EH (cell line): ENCODE measurements at places on chromosomes 6 and 20.

DNA sequence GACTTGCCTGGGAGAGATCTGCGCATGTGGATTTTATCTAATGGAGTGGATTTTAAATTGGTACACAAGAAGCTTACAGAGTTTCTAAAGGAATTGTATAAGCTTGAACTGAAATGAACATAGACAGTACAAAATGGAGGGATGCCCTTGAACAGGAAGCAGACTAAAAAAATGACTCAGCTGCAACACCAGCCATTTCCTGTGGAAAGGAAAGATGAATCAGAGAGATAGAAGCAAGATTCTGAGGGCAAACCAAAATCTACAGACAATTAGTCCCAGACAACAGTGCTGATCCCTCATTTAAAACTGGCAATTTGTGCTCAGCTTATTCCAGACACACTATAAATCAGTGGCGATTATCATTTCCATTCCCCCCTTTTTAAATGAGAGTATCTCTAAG lies 114.6 kb upstream of the TCF21 start:
- DNase-seq = peak; percentile 77

- DNase-seq = no peak
These were observed 195.3 kb downstream of the GJA1 start for GRCh38 chr6:121630716-121631115.

DNA sequence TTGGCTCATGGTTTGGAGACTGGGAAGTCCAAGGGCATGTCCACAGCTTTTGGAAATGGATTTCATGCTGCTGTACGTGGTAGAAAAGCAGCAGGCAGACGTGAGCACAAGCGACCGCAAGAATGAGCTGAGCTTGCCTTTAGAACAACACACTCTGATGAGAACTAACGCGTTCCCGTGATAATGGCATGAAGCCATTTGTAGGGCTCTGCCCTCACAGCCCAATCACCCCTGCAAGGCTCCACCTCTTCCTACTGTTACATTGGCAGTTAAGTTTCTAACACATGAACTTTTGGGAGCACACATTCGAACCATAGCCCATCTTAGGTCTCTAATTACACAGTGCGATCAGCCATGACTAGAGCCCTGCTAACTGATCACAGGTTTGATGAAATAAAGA lies 107.5 kb upstream of the TMEM170B start:
- peak; percentile 74 for DNase-seq

DNA sequence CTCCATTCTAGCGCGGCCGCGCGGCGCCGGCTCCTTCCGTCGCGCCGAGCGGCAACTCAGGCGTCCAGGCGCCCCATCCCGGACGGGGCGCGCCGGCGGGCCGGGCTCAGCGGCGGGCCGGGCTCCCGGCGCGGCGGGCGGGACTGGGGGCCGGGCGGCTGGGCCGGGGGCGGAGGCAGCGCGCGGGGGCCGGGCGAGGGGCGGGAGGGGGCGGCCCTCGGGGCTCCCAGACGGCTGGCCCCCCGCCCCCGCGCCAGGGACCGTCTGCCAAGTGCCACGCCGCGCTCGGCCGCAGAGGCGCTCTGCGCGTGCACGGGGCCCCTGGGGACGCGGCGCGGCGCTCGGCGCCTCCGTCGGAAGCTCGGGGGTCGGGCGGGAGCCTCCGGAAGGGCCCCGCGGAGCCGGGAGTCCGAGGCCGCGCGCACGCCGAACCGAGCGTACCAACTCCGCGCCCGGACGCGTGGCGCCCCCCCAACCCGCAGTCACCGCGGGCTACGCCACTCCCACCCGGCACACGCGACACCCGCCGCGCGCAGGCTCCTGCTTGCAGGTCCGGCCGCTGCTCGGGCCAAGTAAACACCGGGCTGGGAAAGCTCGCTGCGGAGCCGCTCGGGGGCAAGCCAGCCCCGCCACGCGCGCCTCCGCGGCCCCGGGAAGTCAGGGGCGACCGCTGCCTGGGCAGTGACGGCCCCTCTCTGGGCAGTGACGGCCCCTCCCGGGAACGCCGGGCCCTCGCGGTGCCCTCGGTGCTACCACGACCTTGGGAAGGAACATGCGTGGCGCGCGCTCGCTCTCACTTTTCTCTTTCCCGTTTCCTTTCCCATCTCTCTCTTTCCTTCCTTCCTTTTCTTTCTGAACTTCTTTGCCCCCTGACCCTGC lies at the start of gene PREX1:
Gene PREX1, minus strand, starts transcription at position 145 of the 879 bp plus-strand sequence. Its CDS starts 139 bp downstream, at position 6.
- peak; percentile 65 for DNase-seq

DNA sequence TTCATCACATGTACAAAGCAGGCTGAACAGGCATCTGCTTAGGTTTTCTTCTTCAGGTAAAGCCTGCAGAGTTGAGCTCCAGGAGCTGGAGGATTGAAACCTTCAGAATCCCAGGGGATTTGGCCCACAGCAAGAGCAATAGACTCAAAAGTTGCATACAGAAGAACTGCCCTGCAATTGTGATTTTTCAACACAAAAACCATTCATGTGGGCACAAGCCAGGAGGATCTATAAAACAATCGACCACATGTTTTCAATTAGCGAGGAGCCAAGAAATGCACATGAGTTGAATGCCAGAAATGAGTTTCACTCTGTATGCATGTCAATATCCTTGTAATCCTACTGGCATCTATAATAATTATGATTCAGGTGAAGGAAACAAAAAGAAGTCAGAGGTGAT lies 576.4 kb downstream of the HDGFL1 start:
- peak; percentile 49 for DNase-seq

DNA sequence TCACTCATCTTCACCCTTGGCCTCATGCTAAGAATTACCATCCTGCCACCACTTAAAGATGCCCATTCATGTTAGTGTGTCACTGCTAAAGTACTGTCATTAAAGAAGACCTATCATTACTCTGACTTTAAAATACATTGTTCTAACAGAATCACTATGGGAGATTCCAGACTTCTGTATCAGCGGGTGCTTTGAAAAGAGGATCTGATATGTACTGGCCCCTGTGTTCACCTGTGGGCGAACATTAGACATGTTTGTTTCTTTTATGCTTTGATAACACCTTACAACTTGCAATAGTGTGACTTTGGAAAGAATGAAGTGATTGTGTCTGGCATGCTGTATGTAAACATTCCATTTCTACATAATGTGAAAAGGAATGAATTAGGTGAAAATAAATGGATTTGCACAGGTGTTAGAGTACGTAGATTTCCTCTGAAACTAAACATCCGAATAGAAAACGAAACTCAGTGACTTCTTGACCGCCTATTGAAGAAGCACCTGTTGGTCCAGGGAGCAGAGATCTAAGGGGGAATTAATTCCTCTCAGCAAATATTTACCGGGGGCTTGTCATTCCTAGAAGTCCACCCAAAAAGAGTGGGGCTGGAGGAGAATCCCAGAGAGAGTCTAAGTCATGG lies 132.3 kb downstream of the CARMIL1 start:
- DNase-seq = no peak

- peak; percentile 36 for DNase-seq
These were observed 161.4 kb upstream of the KCNG1 start for GRCh38 chr20:51184289-51184688.

- no peak for DNase-seq
These were observed 266.3 kb downstream of the EPM2A start for GRCh38 chr6:145469021-145469420.

DNA sequence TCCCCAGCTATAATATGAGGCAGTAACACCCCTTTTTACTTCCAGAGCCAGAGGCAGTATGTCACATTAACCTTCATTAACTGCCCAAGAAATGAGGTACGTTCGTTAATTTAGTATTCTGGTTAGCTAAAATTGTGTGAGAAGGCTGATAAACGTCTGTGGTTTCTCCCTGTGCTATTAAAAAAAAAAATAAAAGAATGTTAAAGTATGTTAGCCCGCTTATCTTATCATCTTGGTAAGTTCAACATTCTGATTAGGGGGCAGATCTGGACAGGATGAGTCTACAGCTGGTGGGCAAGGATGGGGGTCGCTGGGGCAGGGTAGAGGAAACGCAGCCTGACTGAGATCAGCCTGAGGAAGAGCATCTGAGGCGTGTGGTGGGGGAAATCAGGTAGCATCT lies 154.0 kb downstream of the PRL start:
- DNase-seq = no peak

GRCh38 chr6:14765721-14766390 lies 480.0 kb upstream of the JARID2 start:
- DNase-seq = no peak

DNA sequence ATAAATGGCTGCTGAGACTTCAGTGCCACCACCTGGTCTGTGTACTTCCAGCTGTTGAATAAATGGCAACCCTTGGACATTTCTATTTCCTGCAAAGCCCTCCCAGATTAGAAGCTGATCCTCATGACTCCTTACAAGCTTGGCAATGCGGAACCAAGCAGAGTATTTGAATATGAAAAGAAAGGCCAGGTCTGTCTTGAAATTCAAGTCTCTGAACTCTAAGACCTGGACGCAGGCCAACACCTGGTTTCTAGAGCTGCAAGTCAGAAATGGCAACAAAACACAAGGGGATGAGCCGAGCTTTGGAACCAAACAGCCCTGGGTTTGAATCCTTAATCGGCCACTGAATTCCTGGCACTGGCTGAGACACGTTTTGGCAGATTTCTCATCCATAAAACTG lies 353.4 kb downstream of the PTPRT start:
- no peak for DNase-seq

DNA sequence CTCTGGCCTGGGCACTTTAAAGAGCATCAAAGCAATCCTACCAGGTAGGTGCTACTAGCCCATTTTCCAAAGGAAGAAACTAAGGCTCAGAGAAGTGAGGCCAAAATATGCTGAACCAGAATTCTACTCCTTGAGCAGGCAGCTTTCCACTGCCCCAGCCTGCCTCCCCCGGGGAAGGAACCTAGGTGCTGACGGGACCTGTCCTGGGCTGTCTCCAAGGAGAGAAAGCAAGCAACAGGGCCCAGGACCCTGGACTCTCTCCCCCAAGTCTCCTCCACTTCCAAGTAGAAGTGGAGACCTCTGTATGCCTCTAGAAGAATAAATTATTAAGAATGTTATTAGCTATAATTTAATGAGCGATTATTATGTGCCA lies 159.5 kb downstream of the MRPL14 start:
- no peak for DNase-seq

GRCh38 chr6:40543146-40543545 lies 44.0 kb downstream of the LRFN2 start:
- DNase-seq = no peak

DNA sequence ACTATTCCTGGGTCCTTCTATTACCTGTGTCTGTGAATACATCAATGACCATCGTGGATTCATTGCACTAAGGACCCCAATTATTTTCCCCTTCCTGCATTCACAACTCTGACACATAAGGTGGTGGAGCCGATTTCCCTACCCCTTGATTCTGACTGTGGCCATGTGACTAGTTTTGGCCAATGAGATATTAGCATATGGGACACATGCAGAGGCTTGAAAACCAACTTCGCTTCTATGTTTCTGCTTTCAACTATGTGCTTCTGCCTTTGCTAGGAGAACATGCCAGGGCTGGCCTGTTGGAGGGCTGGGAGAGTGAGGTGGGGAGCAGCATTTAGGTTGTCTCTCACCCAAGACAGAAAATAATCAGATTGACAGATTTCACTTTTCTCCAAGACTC lies 483.1 kb upstream of the JAG1 start:
- DNase-seq = no peak

GRCh38 chr6:126175251-126175650 lies 164.7 kb upstream of the CENPW start:
- peak; percentile 11 for DNase-seq

DNA sequence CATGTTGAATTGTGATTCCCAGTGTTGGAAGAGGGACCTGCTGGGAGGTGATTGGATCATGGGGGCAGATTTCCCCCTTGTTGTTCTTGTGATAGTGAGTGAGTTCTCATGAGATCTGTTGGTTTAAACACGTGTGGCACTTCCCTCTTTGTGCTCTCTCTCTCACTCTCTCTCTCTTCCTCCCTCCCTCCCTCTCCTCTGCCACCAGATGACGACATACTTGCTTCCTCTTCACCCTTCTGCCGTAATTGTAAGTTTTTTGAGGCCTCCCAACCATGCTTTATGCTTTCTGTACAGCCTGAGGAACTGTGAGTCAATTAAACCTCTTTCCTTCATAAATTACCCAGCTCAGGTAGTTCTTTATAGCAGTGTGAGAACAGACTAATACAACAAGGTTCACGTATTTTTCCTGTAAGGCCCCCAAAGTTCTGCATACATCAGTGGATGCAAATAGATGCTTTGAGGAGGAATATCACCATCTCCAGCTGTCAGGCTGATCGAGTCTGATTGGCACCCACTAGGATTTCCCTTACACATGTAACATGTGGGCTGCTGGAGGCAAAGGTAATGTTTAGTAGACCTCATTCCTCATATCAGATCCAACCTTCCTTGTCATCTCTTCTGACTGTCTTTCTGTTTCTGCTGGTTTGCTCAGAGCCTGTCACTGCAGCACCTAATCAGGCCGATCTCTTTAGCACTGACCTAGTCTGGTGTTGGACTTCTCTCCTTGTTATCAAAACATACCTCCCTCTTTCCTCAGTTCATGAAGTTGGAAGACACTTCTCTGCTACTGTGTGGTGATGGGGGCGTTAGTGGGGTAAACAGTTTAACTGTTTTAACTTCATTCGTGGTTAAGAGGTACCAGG lies 54.3 kb upstream of the BACH2 start:
- DNase-seq = peak; percentile 2

GRCh38 chr6:97669191-97670031 lies 386.4 kb upstream of the MMS22L start:
- DNase-seq = no peak

GRCh38 chr6:144104488-144104887 lies 9.1 kb upstream of the SF3B5 start:
- no peak for DNase-seq

DNA sequence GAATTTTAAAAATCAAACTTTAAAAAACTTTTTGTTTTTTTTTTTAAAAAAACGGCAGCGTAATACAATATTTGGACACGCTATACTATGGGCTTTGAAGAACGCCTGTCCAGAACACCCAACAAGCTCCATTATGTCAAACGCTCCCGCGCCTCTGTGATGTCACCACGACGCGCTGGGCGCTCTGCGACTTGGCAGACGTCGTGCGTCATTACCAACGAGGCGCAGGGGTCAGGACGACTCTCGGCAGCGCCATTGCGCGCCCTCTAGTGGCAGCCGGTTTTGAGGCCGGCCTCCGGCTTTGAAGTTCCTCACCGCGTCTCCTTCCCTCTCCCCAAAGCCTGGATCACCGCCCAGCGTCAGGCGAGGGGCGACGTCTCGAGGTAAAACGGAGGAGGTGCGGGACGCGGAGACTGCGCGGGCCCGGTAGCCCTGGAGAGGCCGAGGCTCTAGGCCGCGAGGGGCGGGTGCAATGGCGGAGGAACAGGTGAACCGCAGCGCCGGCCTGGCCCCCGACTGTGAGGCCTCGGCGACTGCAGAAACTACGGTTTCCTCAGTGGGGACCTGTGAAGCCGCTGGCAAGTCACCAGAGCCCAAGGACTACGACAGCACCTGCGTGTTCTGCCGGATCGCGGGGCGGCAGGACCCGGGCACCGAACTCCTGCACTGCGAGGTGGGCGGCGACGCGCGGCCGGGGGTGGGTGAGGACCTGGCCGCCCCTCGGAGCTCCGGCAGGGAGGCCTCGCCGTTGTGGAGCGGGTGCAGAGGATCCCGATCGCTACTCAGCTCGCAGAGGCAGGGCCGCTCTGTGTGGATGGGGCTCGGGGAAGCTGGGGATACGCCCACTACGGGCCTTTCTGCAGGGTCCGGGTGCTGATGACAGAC lies at the start of gene HINT3:
Gene HINT3, plus strand, starts transcription at position 265 of the 885 bp plus-strand sequence. Its CDS starts 208 bp downstream, at position 473.
- DNase-seq = peak; percentile 94

GRCh38 chr6:34248198-34248726 lies 544 bp downstream of the SMIM29 start:
- peak; percentile 59 for DNase-seq

GRCh38 chr6:15505463-15505918 lies 157.3 kb downstream of the DTNBP1 start:
- DNase-seq = no peak

- DNase-seq = no peak
These were observed 133.8 kb downstream of the LRRC1 start for GRCh38 chr6:53928641-53929040.
